ENCODE measurements at places on chromosomes 11 and 22.

GRCh38 chr11:72743321-72744221 is 8.6 kb downstream of the ARAP1 start:
- DNase-seq: no peak

- DNase-seq: no peak
These were observed 95.3 kb upstream of the RCN1 start for GRCh38 chr11:31995525-31996094.

GRCh38 chr11:1333860-1334259 is 24.4 kb upstream of the TOLLIP start:
- no peak for DNase-seq

DNA sequence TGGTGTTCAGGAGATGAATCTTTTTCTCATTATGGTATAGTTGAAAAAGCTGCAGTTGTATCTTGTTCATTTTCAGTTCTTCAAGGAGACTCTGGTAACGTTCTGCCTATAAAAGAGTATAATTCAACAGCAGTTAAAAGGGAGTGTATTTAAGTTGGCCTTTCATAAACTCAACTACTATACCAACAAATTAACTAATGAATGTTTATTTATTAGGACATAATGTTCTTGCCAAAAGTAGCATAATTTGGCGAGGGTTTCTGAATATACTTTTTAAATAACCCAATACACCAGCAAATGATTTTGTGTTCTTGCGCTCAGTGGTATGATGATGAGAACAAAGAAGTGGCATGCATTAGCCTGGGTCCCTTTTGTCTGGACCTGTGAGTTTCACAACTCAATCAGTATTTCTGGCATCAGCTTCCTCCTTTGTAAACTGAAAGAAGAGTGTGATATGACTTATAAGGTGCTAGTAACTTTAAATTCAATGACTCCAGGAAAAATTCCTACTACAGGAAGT is 10.9 kb downstream of the SMC1B start:
- DNase-seq: no peak

DNA sequence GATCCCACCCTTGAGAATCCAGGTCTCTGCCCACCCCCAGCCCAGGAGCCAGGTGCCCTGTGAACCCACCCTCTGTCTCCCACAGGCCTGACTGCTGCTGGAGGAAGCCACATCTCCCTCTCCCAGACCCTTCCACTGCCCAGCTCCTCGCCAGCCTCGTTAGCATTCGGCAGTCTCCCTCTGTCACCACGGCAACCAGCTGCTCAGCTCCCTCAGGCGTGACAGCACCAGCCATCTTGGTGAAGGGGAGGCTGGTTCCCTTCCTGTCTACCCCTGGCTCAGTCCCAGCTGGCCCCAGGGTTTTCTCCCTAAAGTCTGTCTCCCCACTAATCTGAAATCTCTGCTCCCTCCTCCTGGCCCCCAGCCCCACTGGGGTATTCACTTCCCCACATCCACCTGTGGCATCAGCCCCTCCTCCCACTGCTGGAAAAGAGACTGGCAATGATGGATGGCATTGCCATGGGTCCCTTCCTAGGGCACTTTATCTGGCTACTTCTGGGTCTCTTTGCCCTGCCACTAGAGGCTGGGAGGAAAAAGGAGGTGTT is 28.1 kb downstream of the NRXN2 start:
- DNase-seq: no peak

DNA sequence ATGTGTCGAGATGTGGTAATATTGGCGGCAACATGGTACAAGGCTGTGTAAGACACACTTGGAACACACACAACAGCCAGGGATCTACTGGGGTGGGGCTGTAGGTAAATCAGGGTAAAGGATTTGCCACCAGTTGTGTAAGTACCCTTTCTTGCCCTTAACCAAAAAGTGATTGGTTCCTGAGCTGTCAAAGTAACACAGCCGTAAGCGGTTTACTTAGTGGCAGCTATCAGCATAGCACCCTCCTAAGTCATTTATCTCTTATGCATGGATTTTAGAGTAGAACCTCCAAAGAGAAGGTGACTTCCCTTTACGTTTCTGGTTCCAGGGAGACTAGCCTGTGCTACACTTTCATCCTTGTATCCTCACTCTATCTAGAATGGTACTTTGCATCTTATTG is 57.2 kb downstream of the SPECC1L start:
- DNase-seq: peak; percentile 22

GRCh38 chr11:69483691-69484426 is 2.4 kb downstream of the LINC01488 start:
- no peak for DNase-seq

DNA sequence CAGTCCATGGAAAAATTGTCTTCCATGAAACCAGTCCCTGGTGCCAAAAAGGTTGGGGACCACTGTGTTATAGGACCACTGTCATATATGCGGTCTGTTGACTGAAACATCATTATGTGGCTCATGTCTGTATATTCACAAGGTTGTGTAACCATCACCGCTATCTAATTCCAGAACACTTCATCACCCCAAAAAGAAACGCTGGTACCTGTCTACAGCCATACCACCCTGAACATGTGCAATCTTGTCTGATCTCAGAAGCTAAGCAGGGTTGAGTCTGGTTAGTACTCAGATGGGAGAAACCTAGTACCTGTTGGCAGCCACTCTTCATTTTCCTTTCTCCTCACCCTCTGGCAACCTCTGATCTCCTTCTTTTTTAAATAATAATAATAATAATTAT is 12.9 kb upstream of the PIK3IP1 start:
- DNase-seq: no peak

DNA sequence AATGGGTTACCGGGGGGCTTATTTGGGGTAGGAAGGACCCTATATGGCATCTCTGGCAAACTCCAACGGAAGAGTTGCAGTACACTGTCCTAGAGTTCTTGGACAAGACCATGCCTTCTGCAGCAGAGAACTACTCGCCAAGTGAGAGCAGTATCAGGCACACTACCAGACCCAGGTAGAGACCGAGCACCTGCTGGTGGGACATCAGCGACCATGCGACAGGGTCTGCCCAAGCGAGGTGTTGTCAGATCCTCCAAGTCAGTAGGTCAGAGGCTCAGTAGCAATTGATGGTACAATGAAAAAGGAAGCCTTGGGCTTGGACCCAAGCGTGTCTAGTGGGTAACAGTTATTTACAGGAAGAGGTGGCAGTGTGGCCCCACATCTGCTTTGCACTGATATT is 3.1 kb upstream of the CHKB start:
- DNase-seq: no peak

DNA sequence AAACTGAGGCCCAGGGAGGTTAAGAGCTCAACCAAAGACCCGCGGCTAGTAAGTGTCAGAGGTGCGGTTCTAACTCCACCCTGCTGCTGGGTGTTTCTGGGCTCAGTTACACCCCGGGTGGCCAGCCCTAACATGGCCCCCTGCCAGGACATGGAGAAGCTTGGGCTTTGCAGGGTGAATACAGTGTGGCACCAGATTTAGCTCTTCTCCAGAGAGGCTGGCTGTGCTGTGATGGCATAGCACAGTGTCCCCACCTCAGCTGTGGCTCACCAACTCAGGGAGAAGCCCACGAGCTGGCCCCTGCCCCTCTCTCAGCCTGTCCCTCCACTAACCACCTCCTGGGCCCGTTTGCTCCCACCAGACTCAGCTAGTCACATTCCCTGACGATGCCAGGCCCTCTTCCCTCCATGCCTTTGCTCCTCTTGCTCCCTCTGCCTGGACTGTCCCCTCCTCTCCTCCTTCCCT is 7.0 kb downstream of the UCP3 start:
- DNase-seq: no peak

GRCh38 chr11:69664901-69665300 is 10.3 kb downstream of the LTO1 start:
- no peak for DNase-seq

GRCh38 chr11:96222102-96222501 is 120.9 kb downstream of the MAML2 start:
- DNase-seq: no peak

- DNase-seq: no peak
These were observed 16.2 kb downstream of the ARVCF start for GRCh38 chr22:20000246-20001081.

DNA sequence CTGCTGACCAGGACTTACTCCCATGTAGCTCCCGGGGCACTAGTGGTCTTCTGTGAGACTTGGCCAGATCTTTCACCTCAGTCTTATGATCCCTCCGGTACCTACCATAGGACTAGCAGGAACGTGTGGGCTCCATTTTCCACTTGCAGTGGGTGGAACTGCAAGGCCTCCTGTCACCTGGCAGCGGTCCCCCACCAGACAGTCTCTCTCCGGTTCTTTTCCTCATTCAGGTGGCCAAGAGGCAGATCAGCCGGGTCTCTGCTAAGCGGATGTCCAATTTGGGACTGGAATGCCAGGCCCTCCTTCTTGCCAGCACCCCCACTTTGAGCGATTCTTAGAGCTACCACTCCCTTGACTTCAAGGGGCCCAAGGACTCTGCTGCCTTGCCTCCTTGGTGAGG is 158.9 kb downstream of the NAV2 start:
- DNase-seq: no peak

GRCh38 chr11:57881647-57882046 is 120.0 kb downstream of the CTNND1 start:
- peak; percentile 9 for DNase-seq

- no peak for DNase-seq
These were observed 335.5 kb downstream of the CADM1 start for GRCh38 chr11:115168686-115169085.

- no peak for DNase-seq
These were observed 28.7 kb downstream of the TUB start for GRCh38 chr11:8109675-8110074.

DNA sequence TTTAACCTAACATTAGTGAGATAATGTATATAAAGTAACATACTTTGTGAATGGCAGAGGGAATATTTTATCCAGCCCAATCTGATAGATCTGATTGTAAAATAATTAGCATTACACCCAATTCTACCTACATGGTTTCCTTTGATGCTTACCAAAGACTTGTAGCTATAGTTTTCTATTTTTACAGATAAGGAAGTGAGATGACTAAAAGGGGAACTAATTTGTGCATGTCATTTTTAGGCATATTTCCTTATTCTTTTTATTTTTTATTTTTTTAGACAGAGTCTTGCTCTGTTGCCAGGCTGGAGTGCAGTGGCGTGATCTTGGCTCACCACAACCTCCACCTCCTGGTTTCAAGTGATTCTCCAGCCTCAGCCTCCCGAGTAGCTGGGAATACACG is 793.7 kb upstream of the LRRC4C start:
- DNase-seq: peak; percentile 86

- DNase-seq: peak; percentile 65
These were observed 6.8 kb downstream of the FUT4 start for GRCh38 chr11:94550513-94550912.

GRCh38 chr22:22935056-22935545 is 47.5 kb downstream of the IGLL5 start:
- DNase-seq: no peak

DNA sequence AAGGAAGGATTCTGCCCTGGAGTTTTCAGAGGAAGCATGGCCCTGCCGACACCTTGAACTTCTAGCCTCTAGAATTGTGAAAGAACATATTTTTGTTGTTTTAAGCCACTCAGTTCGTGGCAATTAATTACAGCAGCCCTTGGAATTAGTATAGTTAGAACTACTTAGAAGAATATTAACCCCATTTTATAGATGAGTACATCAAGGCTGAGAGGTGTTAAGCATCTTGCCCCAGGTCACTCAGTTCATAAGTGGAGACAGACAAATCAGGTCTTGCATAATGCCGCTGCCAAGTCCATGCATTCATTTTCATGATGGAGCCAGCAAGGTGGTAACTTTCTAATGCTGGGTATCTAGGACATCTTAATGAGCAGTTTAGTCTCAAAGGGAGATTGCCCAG is 26.6 kb downstream of the LDLRAD3 start:
- DNase-seq: no peak

GRCh38 chr11:43555816-43556611 is 124.5 kb upstream of the HSD17B12 start:
- no peak for DNase-seq

GRCh38 chr22:40908895-40909294 is 42.3 kb upstream of the RBX1 start:
- no peak for DNase-seq

GRCh38 chr11:58286249-58286648 is 18.2 kb upstream of the OR10W1 start:
- DNase-seq: peak; percentile 79

DNA sequence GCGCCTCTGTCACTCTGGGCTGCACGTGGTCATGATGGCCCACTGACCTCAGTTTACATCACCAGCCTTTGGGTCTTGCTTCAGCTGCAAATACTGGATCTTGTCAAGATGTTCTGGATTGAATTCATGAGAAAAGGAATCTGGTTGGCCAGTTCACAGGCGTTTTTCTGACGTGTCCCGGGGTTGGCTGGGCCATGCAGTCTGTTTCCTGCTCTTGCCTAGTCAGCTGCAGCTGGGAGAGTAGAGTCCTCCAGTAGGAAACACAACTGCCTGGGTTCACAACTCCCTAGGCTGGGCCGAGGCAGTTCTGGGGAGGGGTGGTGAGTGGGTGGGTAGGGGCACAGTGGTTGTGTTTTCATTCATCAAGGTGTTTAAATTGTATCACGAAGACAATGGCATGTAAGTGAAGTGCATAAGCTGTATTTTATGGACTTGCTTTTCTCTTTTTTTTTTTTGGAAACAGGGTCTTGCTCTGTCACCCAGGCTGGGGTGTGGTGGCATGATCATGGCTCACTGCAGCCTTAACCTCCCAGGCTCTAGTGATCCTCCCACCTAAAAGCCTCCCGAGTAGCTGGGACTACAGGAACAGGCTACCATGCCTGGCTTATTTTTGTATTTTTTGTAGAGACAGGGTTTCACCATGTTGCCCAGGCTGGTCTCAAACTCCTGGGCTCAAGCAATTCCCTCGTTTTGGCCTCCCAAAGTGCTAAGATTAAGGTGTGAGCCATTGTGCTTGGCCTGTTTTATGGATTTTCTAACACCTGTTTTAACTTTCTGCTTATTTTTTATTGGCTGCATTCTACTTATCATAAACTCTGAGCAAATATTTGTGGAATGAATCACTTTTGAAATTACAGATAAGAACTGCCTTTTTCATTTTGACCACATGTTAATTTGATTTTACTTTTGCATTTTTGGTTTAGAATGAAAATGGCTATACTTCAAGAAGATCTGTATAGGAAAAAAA is 54.0 kb upstream of the PITPNB start:
- no peak for DNase-seq

DNA sequence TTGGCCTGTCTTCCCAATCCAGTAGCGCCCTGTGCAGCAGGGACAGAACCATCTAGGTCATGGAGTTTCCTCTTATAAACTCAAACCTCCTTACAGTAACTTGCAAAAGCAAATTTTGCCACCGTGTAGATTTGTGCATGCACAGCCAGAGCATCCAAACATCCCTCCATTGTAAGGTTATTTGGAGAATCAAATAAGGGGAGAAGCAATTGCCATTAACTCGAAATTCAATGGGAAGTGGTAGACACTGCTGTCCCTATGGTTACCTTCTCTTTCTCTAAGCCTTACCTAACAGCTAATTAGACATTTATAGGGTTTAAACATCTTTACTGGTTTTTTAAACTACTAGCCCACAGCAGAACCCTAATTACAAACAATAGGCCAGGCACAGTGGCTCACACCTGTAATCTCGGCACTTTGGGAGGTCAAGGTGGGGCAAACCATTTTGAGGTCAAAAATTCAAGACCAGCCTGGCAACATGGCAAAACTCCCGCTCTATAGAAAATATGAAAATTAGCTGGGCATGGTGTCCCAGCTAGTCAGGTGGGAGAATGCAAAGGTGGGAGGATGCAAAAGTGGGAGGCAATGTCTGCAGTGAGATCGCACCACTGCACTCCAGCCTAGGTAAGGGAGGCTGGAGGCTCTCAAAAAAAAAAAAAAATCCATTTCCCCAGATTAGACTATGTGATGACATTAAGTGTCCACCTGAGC is 6.6 kb downstream of the HSPA8 start:
- DNase-seq: peak; percentile 17

GRCh38 chr11:78000193-78000592 is 5.7 kb upstream of the INTS4 start:
- peak; percentile 91 for DNase-seq

Measured in Kasumi-1 (cell line).